ENCODE measurements at places on chromosomes 6 and 20.

GRCh38 chr6:34135541-34135940 is 10.3 kb downstream of the GRM4 start:
- no peak for DNase-seq

- DNase-seq = no peak
These were observed 45.4 kb upstream of the EYA2 start for GRCh38 chr20:46849269-46849668.

DNA sequence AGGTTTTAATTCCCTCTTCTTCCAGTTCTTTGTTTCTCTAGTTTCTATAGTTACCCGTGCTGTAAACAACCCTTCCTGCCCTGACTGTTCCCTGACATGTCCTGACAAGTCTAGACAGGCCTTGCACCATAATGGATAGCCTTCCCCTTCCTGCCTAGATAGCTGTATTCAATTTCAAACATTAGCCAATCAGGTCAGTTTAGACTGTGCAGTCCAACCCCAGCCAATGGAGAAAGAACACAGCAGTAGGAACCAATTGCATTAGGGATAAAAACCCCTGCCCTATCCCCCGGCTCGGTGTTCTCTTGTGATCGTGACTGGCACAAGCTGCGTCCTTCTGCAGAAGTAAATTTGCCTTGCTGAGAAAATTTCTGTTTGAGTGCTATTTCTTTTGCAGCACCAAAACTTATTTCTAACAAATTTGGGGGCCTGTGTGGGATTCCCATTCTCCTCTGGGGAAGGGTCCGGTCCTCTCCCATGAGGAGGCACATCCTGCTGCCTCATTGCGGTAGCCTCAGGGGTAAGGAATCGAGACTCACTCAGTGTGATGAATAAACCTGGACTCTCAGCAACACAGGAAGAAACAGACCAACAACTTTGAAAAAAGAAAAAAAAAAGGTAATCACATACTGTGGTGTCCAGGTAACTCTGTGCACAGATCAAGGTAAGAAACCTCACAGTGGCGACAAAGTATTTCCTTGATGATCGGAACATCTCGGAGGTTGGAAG is 248.7 kb upstream of the ECI2 start:
- no peak for DNase-seq

GRCh38 chr6:141969201-141969600 is 163.5 kb upstream of the GJE1 start:
- DNase-seq = peak; percentile 15

DNA sequence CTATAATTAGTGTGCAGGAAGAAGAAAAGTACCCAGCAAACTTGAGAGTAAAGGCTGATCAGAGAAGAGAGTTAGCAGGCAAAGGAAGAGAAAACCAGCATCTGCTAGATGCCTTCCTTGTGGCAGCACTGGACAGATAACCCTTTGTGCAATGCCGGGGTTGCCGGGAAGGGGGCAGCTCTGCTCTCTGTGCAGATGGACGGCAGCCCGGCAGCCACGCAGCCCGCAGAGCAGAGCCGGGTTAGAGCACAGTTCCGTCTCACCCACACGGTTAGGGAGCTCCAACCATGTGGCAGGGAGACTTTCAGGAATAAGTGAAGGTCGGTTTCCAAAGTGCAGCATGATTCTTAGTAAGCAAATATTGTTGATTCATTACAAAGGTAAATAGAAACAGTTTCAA is 80.0 kb upstream of the RPS6KA2 start:
- peak; percentile 23 for DNase-seq

DNA sequence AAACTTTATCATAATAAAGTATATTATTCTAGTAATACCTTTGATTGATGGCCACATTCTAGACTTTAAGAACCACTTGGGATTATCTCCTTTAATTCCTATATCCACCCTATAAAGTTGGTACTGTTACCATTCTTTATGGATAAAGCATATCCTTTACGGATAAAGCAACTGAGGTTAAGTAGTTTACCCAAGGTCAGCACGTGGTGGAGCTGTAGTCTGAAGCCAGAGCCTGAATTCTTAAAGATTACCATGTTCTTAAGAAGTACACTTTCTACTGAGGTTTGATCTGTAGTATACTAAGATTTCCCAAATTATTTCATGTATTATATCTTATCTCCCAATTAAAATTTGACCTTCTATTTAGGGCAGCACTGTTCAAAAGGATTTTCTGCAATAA is 3.0 kb upstream of the NCOA7 start:
- DNase-seq = peak; percentile 28

GRCh38 chr20:24987244-24987643 is 5.3 kb downstream of the APMAP start:
- DNase-seq = no peak

DNA sequence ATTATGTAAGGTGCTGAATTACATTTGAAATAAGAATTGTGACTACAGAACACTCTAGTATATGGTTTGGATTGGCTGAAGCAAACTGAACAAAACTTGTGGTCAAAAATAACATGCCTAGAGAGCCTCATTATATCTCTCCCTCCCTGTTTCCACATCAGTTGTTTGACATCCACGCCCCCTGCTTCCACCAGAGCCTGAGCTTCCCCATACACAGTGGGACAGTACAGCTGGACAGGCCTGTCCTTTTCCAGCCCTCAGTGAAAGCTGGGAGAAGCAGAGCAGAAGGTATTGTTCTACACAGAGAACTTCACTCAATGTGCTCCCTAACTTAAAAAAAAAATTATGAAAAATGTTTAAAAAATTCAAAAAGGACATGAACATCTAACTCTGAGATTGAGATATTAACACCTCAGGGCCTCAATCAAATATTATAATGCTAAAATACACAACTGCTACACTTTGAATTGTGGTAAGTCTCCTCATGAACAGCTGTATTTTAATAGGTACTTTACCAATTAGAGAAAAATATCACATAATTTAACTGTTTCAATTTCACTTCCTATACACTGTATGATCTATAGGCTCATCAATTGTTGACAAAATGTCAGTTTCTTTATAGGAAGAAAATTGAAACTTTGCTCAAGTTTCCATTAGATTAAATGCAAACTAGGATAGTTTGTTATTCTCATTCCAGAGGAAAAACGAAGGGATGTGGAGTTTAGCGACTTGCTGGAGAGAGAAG is 44.9 kb upstream of the SCML4 start:
- DNase-seq = no peak

DNA sequence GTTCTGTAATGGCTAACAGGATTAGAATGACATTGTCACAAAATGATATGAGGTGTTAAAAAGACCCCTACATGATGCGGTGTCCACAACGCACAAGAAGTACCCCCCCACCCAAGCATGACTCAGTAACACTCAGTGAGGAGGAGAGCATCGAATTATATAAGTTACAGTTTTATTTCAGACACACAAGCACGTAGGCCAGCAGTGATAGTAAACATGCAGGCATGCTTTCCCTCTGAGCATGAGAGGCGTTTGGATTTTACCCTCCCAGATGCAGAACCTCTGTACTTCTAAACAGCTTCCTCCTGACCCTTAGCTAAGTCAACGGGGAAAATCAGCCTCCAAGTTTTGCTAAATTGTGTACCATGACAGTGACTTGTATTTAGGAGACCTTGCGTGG is 23.9 kb downstream of the GNAS start:
- DNase-seq = no peak

GRCh38 chr6:32621372-32621771 is 15.8 kb upstream of the HLA-DQA1 start:
- DNase-seq = no peak

DNA sequence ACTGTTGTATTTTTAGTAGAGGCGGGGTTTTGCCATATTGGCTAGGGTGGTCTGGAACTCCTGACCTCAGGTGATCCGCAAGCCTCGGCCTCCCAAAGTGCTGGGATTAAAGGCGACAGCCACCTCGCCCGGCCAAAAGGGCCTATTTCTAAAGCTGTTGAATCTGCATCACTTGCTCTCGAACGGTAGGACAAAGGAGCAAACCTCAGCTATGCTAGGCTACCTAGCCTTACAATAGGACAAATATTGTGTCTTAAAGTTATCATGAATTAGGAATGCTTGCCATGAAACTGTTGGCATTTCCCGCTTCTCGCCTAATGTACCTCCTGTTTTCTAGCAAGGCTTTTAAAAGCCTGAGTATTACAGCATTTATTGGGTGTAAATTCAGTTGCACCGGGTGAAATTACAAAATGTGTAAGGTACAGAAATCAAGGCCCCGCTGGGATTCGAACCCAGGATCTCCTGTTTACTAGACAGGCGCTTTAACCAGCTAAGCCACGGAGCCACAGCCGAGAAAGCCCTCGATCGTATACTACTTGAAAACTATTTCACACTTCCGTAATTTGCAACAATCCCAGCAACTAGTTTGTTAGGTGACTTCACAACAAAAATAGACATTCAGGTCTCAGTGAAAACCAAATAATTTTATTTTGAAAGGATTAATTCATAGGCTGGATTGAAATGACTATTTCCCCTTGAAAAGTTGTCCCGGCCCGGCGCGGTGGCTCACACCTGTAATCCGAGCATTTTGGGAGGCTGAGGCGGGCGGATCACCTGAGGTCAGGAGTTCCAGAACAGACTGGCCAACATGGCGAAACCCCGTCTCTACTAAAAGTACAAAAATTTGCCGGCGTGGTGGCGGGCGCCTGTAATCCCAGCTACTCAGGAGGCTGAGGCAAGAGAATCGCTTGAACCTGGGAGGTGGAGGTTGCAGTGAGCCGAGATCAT is 211.6 kb upstream of the ZNF184 start:
- DNase-seq = peak; percentile 42

GRCh38 chr20:48945840-48946514 is 24.5 kb downstream of the ARFGEF2 start:
- DNase-seq = no peak

DNA sequence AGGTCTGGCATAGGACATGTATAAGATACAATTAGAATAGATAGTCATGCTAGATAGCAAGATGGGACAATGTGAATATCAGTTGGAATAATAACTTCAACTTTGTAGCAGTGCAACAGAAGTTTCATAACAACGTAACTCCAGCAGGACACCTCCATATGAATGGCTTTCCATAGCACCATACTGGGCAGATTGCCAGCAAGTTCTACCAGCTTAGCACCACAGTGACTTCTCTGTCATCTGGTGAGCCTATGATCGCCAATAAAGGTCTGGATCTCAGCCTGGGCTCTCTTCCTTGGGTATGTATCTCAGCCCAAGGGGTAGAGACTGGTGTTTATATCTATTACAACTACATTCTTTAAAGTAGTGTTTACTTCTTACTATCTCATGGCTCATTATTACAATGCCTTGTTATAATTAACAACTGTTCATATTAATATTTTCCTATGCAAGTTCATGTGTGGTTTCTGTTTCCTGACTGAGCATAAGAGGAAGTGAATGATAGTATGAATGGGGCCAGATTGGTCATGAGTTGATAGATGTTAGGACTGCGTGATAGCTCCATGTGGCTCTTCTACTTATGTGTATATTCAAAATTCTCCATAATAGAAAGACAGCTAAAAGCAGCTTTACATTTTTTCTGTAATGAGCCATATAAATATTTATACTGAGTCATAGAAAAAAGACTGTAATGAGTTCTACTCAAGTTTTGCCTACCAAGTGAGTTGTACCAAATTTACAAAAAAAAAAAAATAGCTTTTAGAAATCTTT is 22.9 kb downstream of the HTR1B start:
- no peak for DNase-seq

- DNase-seq = no peak
These were observed 44.9 kb upstream of the FAM83B start for GRCh38 chr6:54801669-54802068.

- DNase-seq = no peak
These were observed 62.4 kb downstream of the AIG1 start for GRCh38 chr6:143123081-143123480.

- DNase-seq = no peak
These were observed 72.5 kb upstream of the ZNF217 start for GRCh38 chr20:53666144-53666543.

GRCh38 chr6:90286884-90287488 is 9.7 kb downstream of the BACH2 start:
- peak; percentile 11 for DNase-seq

- DNase-seq = no peak
These were observed 27.0 kb upstream of the ETV7 start for GRCh38 chr6:36414481-36414880.

DNA sequence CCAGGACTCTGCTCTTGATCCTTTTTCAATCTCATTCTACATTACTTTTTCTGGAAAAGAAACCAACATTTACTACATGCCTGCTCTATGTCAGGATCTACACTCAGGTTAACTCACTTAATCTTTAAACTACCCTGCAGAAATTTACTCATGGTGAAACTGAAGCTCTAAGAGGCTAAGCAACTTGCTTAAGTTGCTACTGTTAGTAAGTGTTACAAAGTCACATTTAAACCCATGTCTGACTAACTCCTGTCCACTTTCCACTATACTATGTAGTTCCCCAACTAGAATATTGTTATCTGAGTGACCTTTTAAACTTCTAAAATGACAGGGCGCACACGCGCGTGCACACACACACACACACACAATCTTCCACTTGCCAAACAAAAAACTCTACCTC is 5.0 kb downstream of the CEP162 start:
- DNase-seq = no peak

DNA sequence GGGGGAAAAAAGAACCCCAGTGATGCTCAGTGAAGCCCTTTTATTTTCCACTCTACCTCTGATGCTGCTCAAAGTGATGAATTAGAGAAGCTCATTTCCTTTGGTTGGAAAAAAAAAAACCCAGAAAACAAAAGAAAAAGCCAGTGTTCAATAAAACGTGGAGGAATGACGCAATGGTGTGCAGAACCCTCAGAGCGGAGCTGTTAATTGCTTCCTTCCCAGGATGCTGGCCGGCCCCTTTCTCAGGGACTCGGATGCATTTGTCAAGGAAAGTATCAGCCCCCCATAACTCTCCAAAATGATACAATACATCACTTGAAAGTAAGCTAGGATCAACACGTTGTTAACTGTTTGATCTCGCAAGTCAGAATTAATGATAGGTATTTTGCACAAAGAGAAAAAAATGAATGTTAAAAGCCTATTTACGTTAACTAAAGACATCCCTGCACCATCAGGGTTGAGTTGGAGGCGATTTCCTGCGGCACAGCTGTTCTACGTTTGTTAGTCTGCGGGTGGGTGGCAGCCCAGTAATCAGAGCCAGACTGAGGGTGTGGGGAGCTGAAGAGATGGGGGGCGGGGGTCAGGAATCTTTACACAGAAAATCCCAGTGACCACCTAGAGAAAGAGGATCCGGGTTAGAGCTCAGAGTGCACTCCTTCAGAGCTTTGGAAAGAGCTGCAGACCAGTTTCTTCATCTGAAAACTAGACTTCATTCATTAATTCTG is 132.4 kb downstream of the BMP7 start:
- DNase-seq = no peak

All from hepatic stellate cell (primary cell).